ENCODE measurements at places on chromosomes 16 and 17. TPM values are rescaled to one million over a fixed set of nuclear protein-coding genes. Genes with fewer than 3 reads are reported as not detected.

Gene SPATA33
- total RNA-seq, result 3.6 TPM

Gene CAMKK1
- 8.3 TPM for total RNA-seq

DNA sequence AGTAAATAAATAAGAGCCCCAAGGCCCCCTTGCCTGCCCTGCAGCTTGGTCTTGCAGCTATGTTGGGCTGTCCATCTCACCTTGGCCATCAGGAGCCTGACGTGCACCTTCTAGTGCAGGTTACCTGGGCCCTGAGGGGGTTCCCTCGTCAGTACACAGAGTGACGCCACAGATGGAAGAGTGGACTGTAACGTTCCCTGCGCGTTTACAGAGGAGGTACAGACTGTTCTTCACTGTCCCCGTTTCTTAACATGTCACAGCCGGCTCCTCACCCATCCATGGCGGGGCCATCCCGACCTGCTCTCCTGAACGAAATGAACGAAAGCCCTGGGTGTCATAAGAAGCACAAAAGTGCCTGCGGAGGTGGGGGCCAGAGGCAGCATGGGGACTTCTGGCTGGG is 15.9 kb upstream of the FASN start:
- DNase-seq, result no peak

DNA sequence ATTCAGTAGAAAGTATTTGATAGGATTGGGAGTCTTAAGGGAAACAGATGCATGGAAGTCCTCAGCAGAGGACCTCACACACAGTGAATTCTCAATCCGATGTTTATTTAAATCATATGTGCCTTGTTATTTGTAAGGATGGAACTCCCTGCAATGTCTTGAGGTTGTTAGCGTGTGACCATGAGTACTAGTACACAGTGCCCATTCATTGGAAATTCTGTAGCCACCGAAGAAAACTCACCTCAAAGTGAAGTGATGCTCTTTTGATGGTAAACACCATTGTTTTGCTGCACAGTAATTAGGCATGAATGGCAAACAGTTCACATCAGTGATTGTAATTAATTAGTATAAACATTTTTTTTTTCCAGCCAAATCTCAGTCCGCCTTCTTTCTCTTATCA is 173.6 kb downstream of the MSI2 start:
- DNase-seq, result no peak

DNA sequence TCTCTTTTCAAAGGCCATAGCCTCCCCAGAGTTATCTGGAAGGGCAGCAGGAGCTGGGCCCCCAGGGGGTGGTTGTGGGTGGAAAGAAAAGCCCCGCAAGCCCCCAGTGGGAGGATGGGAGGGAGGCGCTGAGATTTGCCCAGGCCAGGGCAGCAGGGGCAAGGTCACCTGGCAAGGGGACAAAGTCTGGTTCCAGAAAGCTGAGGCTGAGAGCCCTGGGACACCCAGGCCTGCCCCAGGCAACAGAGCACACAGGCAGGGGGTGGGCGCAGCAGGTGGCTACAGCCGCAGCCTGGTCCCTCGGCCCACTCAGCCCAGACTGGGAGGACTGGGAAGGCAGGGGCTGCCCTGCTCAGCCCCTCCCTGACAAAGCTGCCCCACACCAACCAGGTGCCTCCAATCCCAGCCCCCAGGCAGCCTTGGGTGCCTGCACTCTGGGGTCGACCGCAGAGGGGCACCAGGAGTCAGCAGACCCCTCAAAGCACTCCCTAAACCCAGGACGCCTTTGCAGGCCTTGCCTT is 23.7 kb upstream of the GSG1L start:
- DNase-seq, result no peak

DNA sequence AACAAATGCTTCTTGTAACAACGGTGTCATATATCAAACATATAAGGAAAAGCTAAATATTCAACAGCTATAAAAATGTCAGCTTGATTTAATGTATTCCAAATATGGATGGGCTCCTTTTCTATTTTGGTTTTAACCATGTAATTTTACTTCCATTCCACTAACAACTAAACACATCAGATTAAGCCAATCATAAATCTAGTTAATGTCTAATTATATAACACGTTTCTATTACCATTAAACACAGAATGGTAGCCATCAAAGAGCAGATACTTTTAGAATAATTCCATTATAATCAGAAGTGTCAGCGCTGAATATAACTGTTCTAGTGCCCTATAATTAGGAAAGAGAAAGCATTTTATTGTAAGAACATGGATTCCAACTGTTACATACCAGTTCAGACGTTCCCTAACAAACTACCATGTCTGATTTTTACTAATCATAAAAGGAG is 10.0 kb downstream of the CMC2 start:
- no peak for DNase-seq

Gene DOK4
- 19.5 TPM for total RNA-seq

Gene LDHD
- total RNA-seq, result 0.18 TPM

Gene ZNRF1
- 14.5 TPM for total RNA-seq

Gene C16orf54
- not detected for total RNA-seq

Gene LAT
- total RNA-seq, result 1.1 TPM

DNA sequence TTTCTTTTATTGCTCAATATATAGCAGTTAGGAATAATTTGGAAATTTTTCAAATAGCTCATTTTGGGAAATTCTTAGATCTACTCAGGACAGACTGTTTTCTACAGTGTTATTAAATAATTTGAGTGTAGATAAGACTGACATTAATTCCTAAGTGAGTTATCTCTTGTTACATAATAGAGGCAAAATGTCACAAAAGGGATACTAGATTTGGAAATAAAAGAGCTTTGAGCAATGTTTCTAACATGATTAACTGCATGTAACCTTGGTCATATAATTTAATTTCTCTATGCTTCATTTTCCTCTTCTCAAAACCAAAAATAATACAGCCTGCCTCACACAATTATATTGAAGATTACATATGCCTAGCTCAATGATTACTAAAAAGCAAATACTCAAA is 16.3 kb upstream of the KIF2B start:
- no peak for DNase-seq

Measured in fibroblast of the aortic adventitia (primary cell).